Muscle of back (tissue), 13 donors: ENCODE measurements at places on chromosomes 7 and 10. TPM values are rescaled to one million over a fixed set of nuclear protein-coding genes. Genes with fewer than 3 reads are reported as not detected.

GRCh38 chr7:98730326-98730725 lies 113.2 kb downstream of the NPTX2 start:
- DNase-seq, result no peak

GRCh38 chr10:78863906-78864239 lies 204.9 kb upstream of the ZMIZ1 start:
- DNase-seq, result no peak

DNA sequence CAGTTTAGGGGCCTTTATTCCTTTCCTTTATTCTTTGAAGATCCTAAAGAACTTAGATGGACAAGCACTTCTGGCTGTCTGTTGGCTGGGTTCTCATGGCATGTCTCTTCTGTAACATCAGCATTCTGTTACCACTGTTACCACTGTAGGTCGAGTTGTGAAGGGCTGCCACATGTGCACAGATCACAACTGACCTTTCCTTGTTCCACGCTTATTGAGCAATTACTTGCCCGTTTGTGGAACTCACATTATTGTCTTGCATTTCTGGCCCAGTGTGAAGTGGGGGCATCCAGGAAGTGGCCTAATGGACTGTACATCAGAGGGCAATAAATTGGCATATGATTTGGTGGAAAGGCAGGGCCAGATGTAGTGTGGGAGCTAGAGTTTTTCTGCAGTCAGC lies 23.7 kb downstream of the GBF1 start:
- DNase-seq, result peak; percentile 68

DNA sequence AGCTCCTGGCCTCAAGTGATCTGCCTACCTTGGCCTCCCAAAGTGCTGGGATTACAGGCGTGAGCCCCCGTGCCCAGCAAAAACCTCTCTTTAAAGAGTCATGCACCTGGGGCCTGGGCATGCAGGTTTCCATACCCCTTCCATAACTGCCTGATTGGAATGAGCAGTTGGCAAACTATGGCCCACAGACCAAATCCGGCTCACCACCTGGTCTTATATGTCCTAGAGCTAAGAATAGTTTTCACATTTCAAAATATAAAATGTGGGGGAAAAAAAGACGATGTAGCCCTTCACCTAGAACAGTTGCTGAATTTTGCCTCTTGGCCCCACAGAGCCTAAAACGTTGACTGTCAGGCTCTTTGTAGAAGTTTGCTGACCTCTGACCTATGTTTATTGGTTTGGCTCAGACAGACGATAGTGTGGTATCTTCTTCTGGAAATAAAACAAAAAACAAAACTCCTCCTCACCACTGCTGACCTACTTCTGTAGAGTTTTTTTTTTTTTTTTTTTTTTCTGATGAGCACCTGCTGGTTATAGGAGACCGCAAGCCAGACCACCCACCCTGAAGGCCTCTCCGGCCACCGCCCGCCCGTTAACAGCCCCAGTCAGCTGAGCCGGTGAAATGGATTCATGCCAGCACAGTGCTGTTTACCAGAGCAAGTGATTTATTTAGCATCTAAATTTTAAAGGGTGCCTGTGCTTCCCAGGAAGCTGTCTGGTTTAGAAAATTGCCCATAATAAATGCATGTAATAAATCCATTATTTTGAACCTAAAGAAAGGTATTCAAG lies 33.5 kb upstream of the SFRP5 start:
- DNase-seq, result no peak

DNA sequence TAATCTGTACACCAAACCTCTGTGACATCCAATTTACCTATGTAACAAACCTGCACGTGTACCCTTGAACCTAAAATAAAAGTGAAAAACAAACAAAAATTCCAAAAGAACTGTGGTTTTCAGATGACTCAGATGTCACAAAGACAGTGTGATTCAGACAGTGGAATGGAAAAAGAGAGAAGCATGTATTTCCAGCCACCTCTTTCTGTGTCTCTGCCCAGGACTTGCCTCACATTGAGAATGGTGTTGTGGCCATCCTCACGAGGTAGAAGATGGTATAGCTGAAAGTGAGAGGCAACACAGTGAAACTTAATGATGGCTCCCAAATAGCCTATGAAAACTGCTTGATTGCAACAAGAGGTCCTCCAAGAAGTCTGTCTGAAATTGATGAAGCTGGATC lies 78.0 kb downstream of the ARL5B start:
- no peak for DNase-seq

DNA sequence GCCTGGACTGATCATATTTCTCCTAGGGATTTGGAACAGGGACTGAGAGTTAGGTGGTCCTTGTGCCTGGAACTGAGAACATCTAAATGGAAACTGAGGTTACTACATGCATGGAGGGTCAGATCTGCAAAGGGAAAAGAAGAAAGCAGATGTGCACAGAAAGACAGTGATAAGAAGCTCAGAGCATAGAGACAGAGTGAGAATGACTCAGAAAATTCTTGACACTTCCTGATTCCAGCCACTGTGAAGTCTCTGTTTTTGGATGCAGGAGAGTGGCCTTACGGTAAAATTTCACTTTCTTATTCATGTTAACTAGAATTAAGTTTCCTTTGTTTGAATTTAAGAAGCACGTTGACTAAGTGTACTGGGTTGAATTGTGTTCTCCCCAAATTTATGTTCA lies 241.7 kb downstream of the TMEM26 start:
- DNase-seq, result no peak

- no peak for DNase-seq
These were observed 83.3 kb downstream of the PAXIP1 start for GRCh38 chr7:154919344-154920225.

DNA sequence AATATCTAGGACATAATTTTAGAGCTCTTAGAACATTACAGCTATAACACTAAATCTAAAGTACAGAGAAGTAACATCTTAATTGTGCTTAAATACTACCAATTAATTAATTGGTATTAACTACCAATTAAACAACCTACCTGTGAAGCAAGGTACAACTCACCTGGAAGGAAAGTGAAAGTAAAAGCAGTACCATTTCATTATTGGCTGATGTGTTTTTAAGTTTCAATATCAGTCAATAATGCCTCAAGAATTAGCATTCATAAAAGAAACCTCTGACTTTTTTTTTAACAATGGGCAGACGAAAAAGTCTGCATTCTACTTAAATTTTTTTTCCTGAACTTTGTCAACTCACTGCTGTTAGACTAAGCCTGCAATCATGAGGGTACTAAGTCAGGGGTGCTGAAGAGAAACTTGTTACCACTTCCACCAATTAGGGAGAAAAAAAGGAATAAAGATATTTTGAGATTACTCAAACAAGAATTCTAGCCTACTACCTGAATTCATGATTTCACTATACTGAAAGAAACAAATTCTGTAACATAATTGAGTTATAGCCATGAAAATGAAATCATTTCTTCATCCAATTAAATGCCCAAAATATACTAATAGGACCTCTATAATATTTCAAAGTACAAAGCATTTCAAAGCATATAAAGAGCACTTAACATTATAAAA lies 19.9 kb downstream of the UPF2 start:
- no peak for DNase-seq

GRCh38 chr7:66707825-66708224 lies 32.7 kb upstream of the RABGEF1 start:
- DNase-seq, result no peak

GRCh38 chr7:152424348-152425108 lies 11.3 kb downstream of the KMT2C start:
- DNase-seq, result no peak

DNA sequence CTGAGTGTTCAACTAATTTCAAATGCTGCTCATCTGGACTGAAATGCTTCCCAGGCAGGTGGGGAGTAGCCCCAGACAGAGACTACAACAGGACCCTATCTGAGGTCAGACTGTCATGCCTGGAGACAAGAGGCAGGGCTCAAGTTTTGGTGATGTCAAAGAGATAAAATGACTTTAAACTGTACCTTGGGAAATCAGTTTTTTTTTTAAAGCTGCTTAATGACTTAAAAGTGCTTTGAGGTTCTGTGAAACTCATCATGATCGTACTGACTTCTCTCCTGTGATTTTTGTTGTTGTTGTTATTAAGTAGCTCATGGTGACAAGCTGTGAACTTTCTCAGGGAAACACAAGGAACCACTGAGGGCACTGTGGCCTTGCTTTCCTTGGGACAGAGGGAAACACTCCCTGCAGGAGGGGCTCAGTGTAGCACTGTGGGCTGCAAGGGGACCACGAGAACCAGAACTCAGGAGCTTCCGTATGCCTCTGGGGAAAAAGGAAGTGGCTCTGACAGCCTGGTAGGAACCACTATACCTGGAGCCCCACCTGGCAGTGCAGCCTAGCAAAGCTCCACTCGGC lies 9.5 kb downstream of the HIPK2 start:
- DNase-seq, result no peak

DNA sequence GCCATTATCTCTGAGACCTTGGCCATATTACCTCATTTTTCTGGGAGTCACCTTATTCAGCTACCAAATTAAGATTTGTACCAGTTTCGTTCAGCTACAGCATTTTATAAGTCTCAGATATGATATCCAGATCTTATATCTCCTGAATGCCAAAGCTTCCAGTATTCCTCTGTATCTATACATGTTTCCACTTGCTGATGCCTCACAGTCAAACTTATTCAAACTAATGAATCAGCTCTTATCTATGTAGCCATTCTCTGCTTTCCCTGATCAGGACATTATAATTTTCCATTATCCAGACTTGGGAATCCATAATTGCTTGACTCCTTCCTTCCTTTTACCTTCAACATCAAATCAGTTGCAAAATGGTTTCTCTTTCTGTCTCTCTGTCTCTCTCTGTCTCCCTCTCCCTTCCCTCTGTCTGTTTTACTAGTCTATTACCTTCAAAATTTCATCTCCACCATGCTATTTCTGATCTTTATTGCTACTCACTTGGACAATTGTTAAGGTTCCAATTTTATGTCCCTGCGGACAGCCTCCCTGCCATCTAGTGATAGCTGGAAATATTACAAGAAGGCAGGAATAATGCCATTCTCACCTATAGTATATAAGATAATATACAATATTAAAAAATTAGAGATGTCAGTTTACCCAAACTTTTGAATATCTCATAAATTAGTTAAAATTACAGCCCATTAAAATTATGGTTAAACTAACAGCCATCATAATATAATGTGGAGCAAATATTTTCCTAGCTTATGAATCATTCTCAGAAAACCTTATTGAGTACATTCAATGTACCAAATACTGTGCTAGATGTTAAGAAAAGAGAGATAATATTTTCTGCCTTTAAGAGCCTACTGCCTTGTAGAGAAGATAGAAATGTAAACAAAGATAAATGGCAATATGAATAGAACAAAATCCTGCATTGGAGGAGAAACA lies 89.8 kb downstream of the PCLO start:
- no peak for DNase-seq

- no peak for DNase-seq
These were observed 117.4 kb upstream of the GNAI1 start for GRCh38 chr7:80017101-80017698.

- no peak for DNase-seq
These were observed 92.4 kb upstream of the PIK3CG start for GRCh38 chr7:106772655-106773108.

GRCh38 chr10:29386342-29386999 lies 97.6 kb downstream of the LYZL1 start:
- DNase-seq, result peak; percentile 50

DNA sequence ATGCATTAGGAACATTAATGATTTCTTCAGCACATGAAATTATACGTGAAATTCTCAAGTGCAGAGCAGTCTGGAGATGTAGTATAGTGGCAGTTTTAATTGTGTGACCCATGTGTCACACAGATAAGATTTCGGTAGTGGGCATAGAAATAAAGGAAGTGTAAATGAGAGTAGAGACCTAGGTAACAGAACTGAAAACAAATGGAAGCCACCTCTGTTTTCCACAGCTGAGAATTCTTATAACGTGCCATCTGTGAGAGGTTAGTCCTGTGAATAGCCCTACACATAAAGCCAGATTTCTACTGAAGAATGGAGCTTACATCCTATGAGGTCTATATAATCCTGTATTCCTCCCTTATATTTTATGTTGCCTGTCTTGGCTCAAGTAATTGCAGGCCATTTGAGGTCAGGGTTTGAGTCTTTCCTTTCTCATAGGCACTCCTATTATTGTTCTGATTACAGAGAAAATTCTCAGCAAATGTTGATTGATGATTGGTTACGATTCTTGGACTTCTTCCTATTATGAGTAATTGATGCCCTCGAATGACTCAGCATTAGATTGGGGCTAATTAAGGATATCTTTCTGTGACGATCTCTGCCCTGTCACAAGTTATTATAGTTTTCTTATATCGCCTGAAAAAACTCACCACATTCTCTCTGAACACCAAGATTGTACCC lies 258.2 kb downstream of the KIF20B start:
- DNase-seq, result no peak

DNA sequence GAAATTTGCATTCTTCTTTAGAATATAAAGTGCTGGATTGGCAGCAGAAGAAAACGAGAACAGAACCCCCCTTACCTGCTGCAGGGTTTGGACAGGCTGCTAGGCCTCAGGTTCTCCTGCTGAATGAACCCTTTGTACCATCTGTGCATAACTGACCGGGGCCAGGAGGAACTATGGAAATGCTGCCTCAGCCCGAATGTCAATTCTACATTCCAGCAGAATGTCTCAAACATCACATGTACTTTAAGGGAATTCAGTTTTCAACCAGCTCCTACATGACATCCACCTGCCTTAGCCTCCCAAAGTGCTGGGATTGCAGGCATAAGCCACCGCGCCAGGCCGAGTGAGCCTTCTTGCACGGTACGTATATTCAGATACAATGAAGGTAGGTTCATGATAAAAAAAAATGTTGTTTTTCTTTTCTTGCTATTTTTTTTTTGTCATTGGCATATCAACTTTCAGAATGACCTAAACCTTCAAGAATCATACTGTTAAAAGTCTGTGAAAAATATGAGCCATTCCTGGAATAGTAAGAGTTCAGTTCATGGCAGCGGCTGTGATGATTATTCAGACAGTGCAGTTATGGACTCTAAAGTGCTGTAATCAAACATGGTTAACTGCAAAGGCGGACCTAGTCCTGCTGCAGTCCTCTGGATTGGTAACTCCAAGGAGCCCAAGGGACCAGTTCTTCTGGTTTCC lies 84.4 kb upstream of the TNS3 start:
- DNase-seq, result no peak

GRCh38 chr10:121678631-121679174 lies 80.5 kb upstream of the FGFR2 start:
- DNase-seq, result no peak

GRCh38 chr10:84879991-84880390 lies 551.6 kb downstream of the CCSER2 start:
- no peak for DNase-seq

- DNase-seq, result no peak
These were observed 456.1 kb upstream of the FOXK1 start for GRCh38 chr7:4225881-4226523.

DNA sequence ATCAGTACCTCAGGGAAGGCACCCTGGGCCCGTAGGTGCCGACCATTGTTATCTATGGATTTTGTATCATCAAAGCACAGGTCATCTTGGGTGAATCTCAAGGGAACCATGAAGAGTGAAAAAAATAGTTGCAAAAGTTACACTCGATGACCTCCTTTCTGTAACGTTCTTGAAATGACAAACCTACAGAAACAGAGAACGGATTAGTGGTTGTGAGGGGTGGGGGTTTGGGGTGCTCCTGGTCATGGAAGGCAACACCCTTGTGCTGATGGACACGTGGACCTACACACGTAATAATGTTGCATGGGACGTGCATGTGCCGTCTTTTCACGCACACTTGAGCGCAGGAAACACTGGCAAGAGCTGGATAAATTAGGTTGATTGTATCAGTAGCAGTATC lies 655.9 kb downstream of the SDK1 start:
- no peak for DNase-seq

The STMP1 gene
- polyA plus RNA-seq, result 53.3 TPM

The ZCWPW1 gene
- 6.0 TPM for polyA plus RNA-seq

The MRC1 gene
- polyA plus RNA-seq, result 12.9 TPM

The GNGT1 gene
- not detected for polyA plus RNA-seq

The LBX1 gene
- 1.3 TPM for polyA plus RNA-seq

The STAMBPL1 gene
- 5.0 TPM for polyA plus RNA-seq

The TFR2 gene
- 0.99 TPM for polyA plus RNA-seq

The GDF10 gene
- 2.3 TPM for polyA plus RNA-seq

The DRGX gene
- not detected for polyA plus RNA-seq
